ENCODE measurements at places on chromosomes 6 and 20. TPM values are rescaled to one million over a fixed set of nuclear protein-coding genes. Genes with fewer than 3 reads are reported as not detected.

DNA sequence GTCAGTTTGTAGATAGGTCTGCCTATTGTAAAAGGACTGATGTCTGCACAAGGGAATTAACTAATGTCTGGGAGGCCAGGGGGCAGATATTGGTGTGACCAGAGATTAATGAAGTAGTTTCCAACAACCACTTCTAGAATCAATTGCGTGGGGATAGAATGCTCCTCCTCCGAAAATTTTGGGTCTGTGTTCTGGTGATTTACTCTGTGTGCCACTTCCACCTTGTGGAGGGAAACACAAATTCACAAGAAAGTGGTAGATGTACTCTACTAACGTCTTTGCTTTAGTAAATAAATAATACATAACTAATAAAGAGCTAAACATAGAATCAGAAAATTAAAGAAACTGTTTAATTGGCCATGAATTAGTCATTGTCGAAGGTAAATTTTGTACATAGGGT lies 25.5 kb downstream of the TMEM14A start:
- no peak for DNase-seq

DNA sequence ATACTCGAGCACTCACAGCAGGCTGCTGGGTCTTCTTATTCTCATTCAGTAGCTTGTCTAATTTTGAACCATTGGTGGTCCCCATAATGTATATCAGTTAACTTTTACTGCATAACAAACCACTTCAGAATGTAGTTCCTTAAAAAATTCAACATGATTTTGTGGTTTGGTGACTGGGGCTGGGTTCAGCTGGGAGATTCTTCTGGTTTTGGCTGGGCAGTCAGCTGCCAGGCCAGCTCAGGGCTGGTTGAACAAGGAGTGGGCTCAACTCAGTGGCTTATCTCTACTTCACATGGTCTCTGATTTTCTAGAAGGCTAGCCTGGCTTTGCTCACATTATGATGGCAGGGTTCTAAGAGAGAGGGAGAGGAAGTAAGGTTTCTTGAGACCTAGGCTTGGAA lies 292.4 kb upstream of the CHD6 start:
- DNase-seq = no peak

GRCh38 chr6:109690373-109690736 lies 647 bp downstream of the AK9 start:
- DNase-seq = peak; percentile 81

DNA sequence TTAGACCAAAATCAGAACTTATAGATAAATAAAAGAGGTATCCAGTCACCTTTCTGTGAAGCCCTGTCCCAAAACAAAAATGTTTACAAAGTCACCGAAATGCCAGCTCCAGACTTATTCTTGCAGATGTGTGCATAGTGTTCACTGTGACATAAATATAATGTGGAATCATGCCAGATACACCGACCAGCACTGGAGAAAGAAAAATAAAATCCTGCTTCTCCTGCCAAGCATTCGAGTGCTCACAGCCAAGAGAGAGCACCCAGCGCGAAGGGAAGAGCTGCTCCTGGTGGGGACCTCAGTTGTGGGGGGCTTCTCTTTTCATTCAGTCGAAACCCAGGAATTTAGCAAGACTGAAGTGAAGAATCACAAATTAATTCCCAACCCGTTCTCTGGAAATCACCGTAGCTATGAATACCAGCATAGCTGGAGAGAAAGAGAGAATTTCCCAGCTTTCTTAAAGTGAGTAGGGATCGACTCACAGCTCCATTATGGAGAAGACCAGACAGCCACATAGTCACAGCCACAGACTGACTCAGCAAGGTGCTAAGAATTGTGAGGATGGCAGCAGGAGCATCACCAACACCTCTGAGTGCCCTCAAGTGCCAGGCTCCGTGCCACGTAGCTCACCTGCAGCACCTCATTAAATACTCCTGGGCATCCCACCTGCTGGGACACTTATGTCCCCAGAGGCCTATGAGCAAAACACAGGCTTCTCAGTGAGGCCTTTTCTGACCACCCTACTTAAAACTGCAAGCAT lies 33.2 kb downstream of the BFSP1 start:
- peak; percentile 43 for DNase-seq

DNA sequence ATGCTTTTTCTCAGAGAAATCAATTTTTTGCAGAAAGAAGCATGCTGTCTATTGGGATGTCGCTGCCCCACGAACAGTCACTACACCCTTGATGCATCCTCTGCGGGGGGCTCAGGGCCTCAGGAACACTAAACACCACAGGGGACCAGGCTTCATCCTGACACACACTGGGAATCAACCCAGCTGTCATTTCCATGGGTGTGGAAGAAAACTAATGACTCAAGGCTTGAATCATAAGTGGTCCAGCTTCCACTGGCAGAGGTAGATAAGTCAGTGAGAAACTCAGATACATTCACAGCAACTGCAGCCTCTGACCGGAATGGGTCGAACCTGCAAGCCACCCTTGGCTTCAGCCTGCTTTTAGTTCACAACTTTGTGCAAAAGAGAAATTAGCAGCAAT lies 81.3 kb upstream of the SPTLC3 start:
- no peak for DNase-seq

- DNase-seq = no peak
Measured at GRCh38 chr20:58195047-58195446, 33.4 kb downstream of the ANKRD60 start.

DNA sequence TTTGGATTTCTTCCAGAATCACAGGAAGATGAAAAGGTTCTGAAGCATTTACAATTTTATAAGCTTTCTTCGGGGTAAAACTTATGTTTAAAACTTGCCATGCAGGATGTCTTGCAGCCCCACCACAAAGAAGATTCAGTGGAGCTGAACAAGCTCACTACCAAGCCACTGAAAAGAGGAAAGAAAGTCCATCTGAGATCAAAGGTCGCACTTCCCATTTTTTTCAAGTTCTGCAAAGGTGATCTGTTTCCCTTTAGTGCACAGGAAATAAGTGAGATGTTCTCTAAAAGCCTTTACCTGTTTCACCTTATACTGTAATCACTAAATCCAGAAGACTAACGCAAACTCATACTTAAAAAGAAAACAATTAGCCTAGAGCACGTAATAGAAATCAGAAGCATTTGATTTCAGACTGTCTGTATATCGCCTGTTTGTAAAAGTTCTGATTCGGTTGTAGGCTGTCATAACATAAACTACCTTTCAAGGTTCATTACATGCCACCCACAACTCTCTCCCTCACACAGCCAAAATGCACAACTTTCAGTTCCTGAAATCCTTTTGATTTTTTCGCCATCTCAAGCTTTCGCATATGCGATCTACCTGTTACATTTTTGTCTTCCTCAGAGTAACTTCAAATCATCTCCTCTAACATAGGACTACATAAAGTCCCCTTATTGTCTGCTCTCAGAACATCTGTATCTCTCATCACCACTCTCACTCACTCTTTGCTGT lies 1.8 kb downstream of the ECHDC1 start:
- no peak for DNase-seq

DNA sequence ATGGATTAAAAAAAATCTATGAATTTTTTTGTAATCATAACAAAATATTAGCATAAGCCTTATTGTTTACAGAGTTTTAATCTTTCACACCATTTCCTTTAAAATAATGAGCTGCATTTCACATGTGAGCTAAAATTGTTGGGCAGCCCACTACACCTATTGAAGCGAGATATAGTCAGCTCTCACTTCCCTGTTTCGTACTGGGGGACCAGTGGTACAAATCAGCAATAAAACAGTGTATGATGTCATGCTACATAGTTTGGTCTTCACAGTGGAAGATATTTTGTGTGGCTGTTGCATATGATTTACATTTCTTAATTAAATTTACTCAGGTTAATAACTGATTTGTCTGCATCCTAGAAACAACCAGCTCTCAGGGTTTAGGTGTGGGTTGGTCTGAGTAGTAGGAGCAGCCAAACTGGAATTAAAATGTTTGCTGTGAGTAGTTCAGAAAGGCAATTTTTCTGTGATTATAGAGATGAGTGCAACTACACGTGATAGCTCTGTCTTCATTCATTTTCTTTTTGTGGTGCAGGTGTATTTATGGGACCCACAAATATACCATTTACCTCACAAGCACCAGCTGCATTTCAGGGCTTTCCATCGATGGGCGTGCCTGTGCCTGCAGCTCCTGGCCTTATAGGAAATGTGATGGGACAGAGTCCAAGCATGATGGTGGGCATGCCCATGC lies 99.3 kb downstream of the B3GAT2 start:
- DNase-seq = no peak

- no peak for DNase-seq
Measured at GRCh38 chr6:53487080-53487479, 57.8 kb downstream of the GCLC start.

GRCh38 chr6:84696166-84696565 lies 68.2 kb downstream of the TBX18 start:
- no peak for DNase-seq

DNA sequence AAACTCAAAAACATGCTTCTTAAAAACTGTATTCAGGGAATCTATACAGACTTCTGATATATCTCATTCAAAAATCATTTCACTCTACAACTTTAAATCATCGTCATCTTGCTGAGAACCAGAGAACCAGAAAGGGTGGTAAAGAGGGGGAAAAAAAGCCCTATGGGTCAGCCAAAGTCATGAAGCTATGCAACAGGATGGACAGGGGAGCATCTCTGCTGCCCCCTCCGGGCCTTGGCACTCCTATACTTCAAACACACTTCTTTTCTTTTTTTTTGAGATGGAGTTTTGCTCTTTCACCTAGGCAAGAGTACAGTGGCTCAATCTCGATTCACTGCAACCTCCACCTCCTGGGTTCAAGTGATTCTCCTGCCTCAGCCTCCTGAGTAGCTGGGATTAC lies 73.5 kb upstream of the NFATC2 start:
- no peak for DNase-seq

GRCh38 chr20:8549192-8549591 lies 417.1 kb downstream of the PLCB1 start:
- DNase-seq = no peak

DNA sequence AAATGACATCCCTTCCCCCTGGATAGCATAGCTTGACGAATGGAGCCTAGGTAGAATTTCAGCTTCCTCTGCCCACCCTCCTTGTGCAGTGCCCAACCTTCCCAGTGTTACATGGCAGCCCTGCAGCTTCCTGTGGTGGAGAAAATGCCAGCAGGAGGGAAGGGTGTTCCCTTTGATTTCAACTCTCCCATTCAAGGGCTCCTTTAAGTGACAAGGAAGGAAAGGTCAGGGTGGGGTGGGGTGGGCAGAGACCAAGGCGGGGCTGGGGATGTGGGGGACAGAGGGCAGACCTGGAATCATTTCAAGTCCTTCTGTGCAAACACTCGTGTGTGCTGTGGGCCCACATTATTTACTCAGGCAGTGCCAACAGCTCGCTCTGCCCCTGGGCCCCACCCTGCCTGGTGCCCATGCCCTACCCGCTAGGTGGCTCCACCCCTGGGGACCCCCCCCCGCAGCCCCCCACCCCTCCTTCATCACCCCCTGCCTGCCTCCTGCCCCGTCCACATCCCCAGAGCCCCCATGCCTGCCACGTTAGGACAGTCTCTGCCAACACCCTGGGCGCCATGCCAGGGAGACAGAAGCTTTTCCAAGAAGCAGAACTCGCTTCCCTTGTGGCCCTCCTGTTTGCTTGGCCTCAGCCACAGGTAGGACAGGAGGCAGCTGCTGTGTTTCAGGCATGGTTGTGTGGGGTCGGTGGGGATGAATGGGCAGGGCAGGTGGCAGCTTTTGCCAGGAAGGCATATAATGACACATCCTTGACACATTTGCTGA lies 9.4 kb downstream of the SPDEF start:
- peak; percentile 82 for DNase-seq

GRCh38 chr6:79898076-79898475 lies 49.3 kb downstream of the ELOVL4 start:
- no peak for DNase-seq

The WASF1 gene
- 34.9 TPM for total RNA-seq

The DEF6 gene
- total RNA-seq = 3.5 TPM

The OTOR gene
- not detected for total RNA-seq

The DUSP15 gene
- 2.6 TPM for total RNA-seq

Data from sigmoid colon (tissue), 7 donors.